ENCODE measurements at places on chromosomes 7 and 10.

- no peak for DNase-seq
Measured at GRCh38 chr7:132118641-132119040, 457.6 kb downstream of the PLXNA4 start.

DNA sequence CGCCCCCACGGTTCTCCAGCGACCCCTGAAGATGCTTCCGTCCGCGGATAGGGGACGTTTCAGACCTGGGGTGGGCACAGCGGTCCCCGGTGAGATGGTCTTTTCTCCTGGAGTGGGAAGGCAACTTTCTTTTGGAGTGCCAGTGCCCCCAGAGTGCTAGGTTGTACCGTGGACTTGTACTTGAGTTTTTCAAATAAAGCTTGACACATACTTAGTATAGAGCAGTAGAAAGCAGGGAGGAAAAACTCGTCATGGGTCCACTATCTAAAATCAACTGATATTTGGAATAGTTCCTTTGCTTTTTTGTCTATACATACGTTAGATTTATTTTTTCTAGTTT is 28.4 kb downstream of the RBM20 start:
- no peak for DNase-seq

GRCh38 chr10:104824380-104825006 is 183.4 kb downstream of the SORCS3 start:
- DNase-seq, result no peak

DNA sequence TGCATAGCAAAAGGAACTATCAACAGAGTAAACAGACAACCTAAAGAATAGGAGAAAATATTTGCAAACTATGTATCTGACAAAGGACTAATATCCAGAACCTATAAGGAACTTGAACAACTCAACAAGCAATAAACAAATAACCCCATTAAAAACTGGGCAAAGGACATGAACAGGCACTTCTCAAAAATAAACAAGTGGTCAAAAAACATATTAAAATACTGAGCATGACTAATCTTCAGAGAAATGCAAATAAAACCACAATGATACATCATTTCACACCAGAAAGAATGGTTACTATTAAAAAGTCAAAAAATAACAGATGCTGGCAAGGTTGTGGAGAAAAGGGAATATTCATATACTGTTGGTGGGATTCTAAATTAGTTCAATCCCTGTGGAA is 17.1 kb downstream of the MAGI2 start:
- DNase-seq, result no peak

DNA sequence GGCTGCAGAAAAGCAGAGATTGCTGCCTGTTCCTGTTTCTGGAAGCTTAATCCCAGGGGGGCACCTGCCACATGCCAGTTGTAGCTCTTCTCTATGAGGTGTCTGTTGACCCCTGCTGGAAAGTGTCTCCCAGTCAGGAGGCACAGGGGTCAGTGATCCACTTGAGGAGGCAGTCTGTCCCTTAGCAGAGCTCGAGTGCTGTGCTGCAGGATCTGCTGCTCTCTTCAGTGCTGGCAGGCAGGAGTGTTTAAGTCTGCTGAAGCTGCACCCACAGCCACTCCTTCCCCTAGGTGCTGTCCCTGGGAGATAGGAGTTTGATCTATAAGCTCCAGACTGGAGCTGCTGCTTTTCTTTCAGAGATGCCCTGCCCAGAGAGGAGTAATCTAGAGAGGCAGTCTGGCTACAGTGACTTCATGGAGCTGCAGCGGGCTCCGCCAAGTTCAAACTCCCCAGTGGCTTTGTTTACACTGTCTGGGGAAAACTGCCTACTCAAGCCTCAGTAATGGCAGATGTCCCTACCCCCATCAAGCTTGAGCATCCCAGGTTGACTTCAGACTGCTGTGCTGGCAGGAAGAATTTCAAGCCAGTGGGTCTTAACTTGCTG is 57.6 kb upstream of the CROT start:
- DNase-seq, result no peak

- DNase-seq, result no peak
Measured at GRCh38 chr10:132932461-132933307, 9.7 kb downstream of the CFAP46 start.

DNA sequence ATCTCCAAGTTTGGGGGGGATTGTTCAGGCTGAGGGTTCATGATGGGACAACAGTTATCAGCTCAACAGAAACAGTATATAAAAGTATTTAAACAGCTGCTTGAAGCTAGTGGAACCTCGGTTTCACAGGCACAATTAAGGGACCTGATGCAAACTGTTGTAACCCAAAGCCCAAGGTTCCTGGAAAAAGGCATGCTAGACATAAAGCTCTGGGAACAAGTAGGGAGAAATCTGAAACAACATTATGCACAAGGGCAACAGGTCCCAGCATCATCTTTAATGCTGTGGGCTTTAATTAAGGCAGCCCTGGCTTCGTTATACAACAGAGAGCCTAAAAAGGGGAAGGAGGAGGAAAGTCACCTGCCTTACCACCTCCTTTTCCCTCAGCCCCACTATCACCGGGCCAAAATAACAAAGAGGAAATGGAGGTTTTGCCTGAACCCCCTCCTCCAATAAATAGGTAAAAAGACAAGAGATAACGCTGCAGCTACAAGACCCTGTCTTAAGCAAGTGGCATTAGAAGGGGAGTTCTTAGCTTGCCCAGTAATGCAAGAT is 83.2 kb upstream of the GPR22 start:
- DNase-seq, result no peak

DNA sequence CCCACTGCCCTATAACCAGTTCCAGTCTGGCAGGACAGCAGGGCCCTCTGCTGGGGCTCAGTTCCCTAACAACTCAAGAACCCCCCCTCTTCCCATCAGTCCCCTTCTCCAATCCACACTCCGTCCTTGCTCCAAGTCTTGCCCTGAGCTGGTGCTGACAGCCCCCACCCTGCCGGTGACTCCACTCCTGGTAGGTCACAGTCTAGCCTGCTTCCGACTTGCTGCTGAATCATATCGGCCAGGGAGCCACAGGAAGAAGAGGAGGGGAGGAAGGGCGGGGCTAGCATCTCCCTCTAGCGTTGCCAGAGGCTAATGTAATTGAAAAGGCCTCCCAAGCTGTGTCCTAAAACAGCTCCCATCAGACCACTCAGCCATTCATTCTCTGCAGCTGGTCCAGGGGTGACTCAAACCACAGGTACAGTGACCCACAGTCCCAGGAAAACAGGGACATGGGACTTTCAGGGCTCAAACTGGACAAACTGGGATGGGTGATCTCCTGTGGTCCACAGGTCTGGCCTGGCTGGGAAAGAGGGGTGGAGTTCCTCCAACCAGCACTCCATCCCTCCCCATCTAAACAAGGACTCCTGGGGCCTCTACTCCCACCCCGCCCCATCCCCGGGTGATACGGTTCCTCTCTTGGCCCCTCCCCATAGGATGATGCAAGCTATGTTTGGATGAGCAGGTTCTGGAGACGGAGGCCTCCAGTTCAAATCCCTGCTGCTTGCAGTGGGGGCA is 158.8 kb downstream of the SH3PXD2A start:
- no peak for DNase-seq

DNA sequence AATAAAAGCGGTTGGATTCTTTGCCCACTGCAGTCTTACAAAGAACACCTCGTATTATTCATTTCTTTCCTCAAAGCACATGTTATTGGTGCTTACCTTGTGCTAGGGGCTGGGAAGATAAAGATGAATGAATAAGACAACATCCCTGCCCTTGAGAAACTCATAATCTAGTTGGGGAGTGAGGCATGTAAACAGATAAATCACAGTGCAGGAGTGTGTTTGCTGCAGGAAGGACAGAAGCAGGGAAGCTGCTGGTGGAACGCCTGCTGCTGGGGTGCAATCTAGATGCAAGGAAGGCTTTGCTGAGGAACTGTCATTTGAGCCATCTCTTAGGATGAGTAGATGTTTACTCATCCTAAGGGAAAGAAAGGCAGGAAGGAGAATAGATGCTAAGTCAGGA is 135.6 kb downstream of the TMEM178B start:
- no peak for DNase-seq

Measured in NCI-H2029 treated with DMSO at 0.1 percent for 48 hours (cell line).